ENCODE measurements at places on chromosomes 5 and 9.

DNA sequence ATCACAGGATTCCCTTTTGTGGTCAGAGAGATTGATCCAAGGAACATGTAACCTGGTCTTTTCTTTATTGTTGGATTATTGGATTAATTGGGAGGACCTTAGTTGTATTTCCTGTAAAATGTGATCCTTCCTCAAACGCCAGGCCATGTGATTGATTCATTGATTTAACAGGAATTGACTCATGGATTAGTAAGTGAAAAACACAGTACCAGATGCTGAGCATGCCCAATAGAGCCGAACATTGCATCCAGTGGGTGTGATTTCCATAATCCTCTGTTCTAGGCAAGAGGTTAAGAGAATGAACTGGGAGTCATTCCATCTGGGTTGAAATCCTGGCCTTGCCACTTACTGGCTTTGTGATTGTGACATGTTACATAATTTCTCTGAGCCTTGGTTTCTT is 522.3 kb downstream of the MAT2B start:
- no peak for DNase-seq

- DNase-seq = no peak
Measured at GRCh38 chr9:88460587-88461332, 72.5 kb downstream of the SPIN1 start.

DNA sequence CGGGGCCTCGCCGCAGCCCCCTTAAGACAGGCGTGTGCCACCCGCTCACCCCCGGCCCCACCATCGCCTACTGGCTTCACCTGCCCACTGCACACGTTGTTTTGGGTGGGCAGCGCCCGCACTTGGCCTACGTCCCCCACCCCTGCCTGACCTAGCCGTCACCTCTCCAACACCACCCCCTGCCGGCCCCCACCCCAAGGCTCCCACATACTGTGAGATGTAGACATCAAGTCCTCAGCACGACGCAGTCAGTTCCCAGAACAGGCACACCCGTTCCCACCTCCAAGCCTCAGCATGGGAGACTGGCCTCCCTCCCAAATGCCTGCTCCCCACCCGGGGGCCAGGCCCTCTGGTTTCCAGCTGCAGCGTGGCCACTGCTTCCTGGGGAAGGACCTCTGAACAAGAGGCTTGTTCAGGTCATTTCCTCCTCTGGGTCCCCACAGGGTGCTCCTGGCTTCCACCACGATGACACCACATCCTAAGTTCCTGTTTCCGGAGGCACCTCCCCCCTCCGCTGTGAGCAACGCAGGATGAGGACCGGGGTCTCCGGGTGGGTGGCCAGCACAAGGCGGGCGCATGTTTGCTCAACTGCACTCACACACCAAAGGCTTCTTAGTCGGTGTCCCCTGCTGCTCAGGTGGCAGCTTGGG is 11.3 kb downstream of the DBN1 start:
- DNase-seq = no peak

- no peak for DNase-seq
Measured at GRCh38 chr9:70006306-70006705, 37.3 kb upstream of the MAMDC2 start.

GRCh38 chr5:116063950-116064349 is 20.9 kb upstream of the COMMD10 start:
- DNase-seq = no peak

DNA sequence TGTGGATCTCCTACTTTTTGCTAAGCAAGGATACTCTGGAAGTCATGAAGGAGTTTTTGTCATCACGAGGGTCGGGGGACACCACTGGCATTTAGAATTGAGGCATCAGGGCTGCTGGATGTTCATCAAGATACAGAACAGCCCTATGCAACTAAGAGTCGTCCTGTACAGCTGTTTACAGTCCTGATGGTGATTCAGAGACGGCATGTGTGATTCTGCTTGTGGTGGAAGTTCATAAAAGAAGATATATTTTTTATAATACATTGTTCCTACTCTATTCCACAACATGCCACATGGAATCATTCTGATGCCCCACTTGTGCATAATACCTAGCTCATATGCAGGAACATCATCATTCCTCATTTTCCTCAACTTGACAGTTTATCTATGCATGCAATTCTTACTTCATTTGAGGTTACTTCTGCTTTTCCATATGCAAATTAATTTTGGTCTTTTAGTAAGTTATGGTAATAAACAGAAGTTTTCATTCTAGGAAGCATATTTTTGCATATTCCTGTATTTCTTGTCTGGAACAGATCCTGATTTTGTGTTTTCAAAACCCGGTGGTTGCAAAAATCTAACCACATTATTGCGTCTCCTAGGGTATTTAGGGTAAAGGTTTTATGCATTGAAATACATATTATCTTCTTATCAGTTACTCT is 155.2 kb downstream of the ARHGEF28 start:
- DNase-seq = no peak

All from T-helper 1 cell (primary cell).